GM23248 (cell line): ENCODE measurements at places on chromosomes 12 and 14. TPM values are rescaled to one million over a fixed set of nuclear protein-coding genes. Genes with fewer than 3 reads are reported as not detected.
A peak's percentile ranks its signal among the peaks of the same experiment; 100 is the strongest.

DNA sequence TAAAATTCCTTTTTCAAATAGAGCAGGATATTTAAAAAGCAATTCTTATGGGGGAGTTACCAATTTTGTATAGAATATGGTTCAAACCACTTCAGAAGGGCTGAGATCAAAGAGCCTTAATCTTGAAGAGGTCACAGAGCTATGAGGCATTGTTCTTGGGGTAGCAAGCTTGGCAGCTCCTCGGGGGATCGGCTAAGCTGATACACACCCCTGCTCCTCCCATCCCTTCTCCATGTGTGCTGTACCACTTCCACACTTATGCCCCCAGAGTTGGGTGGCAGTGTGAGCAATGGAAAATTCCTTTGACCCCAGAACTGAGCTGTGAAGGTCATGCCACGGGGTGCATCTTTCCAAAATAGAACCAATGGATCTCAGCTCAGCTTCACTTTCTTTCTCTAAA, 15.0 kb upstream of the TMEM30B start:
- H3K4me1 ChIP-seq, result no peaks in the 10 kb centered on the region
- H3K27ac ChIP-seq, result no peak overlapping the region
- H3K4me3 ChIP-seq, result no peak overlapping the region
- DNase-seq, result no peak

DNA sequence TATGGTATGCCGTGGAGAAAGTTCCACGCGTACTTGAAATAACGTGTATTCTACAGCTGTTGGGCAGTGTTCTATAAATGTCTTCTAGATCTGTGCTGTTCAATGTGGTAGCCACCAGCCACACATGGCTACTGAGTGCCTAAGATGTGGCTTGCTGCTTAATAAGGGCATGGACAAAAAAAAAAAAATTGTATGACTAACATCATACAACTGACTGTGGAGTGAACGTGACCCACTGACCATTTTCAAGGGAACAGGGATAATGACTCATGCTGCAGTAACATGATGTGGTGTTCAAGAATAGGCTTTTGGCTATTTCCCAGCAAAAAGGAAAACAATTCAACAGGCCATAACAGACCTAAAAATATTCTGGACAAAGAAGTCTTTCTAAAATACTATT, 13.0 kb downstream of the ATG14 start:
- H3K4me1 ChIP-seq, result peaks cover 17% of the 10 kb centered on the region
- DNase-seq, result peak; percentile 97
- no peak overlapping the region for H3K4me3 ChIP-seq
- H3K27ac ChIP-seq, result peak overlapping the region; percentile 54
- H3K36me3 ChIP-seq, result 0 out of 2 replicates have a peak, but pooled peaks cover 7% of the 10 kb centered on the region
- H3K27me3 ChIP-seq, result no peaks in the 10 kb centered on the region

- H3K27ac ChIP-seq, result no peak overlapping the region
- H3K4me3 ChIP-seq, result no peak overlapping the region
- no peaks in the 10 kb centered on the region for H3K36me3 ChIP-seq
- DNase-seq, result no peak
- H3K4me1 ChIP-seq, result no peaks in the 10 kb centered on the region; the same call in 1 of the 2 replicates
These were observed 317.7 kb upstream of the TBX3 start for GRCh38 chr12:115001571-115002180.

The PRH2 gene
- 2.5 TPM in 1 of 2 replicates, not detected in the other for total RNA-seq

- DNase-seq, result peak; percentile 58
- no peaks in the 10 kb centered on the region for H3K27me3 ChIP-seq
These were observed 49.1 kb upstream of the KCNH3 start for GRCh38 chr12:49489720-49490119.

The TRAF3 gene
- total RNA-seq, result 17.9 and 18.6 TPM in 2 replicates

GRCh38 chr12:115710104-115710564, 567.4 kb downstream of the MED13L start:
- H3K4me3 ChIP-seq, result no peak overlapping the region
- H3K4me1 ChIP-seq, result no peaks in the 10 kb centered on the region
- DNase-seq, result peak; percentile 66
- H3K36me3 ChIP-seq, result no peaks in the 10 kb centered on the region
- H3K27me3 ChIP-seq, result peaks cover 4% of the 10 kb centered on the region

DNA sequence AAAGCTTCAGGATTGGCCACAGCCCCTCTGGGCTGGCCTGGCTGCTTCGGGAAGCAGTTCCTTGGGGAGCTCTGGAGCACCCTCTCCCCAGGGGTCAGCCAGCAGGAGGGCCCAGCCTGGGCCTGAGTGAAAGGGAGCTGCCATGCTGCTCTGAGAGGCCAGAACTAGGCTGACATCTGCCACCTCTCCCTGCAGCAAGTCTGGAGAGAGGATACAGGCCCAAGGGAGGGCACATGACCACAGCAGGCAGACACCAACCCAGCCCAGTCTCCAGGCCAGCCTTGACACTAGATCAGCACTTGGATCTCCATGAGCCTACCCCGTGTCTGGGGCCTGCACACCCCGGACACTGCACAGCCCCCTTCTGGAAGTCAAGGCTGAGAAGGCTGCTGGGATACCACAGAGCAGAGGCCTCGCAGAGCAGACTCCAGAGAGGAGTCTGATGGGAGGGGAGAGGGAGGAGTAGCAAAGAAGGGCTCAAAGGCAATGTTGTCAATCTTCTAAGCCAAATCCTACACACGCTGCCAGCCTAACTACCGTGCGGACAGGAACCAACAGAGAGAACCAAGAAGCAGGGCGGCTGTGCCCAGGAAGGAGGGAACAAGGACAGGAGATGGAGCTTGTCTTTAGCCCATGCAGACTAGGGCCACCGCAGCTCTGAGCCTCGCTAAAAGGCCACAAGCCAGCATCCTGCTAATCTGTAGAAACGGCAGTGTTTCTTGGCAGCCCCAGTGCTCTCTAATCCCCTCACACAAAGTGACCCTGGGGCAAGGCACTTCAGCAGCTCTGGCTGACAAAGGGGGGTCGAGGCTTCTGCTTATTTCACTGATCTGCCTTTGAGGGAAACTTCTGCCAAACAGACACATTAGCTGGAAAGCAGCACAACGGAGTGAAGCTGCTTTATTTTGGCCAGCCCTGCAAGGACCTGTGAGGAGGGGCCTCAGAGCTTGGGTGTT, 12.9 kb downstream of the COL2A1 start:
- H3K36me3 ChIP-seq, result no peaks in the 10 kb centered on the region
- DNase-seq, result no peak
- H3K4me1 ChIP-seq, result 0 out of 2 replicates have a peak, but pooled peaks cover 5% of the 10 kb centered on the region

GRCh38 chr12:110284597-110284996, 3.5 kb downstream of the ATP2A2 start:
- H3K36me3 ChIP-seq, result peaks cover 25% of the 10 kb centered on the region
- DNase-seq, result no peak
- peak overlapping the region; percentile 89 for H3K27ac ChIP-seq
- no peaks in the 10 kb centered on the region for H3K27me3 ChIP-seq
- H3K4me3 ChIP-seq, result peak overlapping the region; percentile 90
- peaks cover 62% of the 10 kb centered on the region for H3K4me1 ChIP-seq

GRCh38 chr12:77514511-77514910, 316.2 kb upstream of the NAV3 start:
- H3K27ac ChIP-seq, result no peak overlapping the region
- H3K27me3 ChIP-seq, result no peaks in the 10 kb centered on the region
- H3K36me3 ChIP-seq, result no peaks in the 10 kb centered on the region
- no peak for DNase-seq
- H3K4me3 ChIP-seq, result no peak overlapping the region

GRCh38 chr12:38883629-38884134, 21.7 kb downstream of the CPNE8 start:
- no peak overlapping the region for H3K4me3 ChIP-seq
- H3K4me1 ChIP-seq, result no peaks in the 10 kb centered on the region
- H3K27ac ChIP-seq, result no peak overlapping the region
- H3K27me3 ChIP-seq, result no peaks in the 10 kb centered on the region
- H3K36me3 ChIP-seq, result no peaks in the 10 kb centered on the region
- no peak for DNase-seq

DNA sequence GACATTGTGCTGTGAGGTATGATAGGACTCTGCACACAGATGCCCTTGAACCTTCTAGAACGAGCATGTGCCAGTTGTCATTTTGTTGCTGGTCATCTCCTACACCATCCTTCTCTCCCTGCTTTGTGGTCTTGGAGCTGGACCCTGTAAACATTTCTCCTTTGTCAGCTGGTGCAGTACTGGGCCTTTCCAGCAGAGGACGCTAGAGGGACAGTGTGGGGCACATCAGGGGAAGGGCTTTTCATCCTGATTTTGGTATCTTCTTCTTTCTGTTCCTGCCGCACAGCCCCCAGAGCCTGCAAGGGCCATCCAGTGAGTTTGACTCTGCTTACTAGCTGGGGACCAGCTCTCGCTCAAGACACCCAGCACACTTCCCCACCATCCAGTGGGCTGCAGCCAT, 484.6 kb downstream of the AACS start:
- no peaks in the 10 kb centered on the region for H3K4me1 ChIP-seq
- no peak overlapping the region for H3K4me3 ChIP-seq
- no peaks in the 10 kb centered on the region for H3K36me3 ChIP-seq

The ANP32D gene
- not detected in 2 replicates for total RNA-seq
